KG1 (cell line): ENCODE measurements at places on chromosomes 2 and 18.

DNA sequence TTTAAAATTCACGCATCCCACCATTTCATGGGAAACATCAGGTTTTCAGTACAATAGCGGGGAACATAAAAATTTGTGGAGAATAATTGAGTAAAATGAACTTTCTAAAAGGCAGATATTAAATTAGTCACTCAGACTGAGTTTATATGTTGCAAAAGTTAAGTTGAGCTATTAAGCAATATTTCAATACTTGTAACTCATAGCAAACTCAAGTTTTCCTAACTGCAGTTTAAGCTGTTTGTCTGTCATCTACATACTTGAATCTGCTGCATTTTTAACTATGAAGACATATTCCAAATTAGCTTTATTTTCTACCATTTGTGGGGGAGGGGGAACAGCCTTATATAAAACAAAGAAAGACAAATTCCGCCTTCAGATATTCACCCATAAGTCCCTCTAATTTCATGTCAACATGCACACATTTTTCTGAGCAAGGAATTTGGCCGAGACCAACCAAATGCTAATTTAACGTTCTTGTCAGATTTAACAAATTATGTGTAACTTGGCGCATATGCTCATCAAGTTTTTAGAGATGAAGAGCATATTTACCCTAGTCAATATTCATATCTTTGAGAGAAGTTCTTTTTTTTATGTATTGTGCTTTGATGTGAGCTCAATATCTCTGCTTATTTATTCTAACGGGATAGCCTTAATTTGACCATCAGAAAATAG, 462.9 kb downstream of the TXNL1 start:
- no peak for DNase-seq

DNA sequence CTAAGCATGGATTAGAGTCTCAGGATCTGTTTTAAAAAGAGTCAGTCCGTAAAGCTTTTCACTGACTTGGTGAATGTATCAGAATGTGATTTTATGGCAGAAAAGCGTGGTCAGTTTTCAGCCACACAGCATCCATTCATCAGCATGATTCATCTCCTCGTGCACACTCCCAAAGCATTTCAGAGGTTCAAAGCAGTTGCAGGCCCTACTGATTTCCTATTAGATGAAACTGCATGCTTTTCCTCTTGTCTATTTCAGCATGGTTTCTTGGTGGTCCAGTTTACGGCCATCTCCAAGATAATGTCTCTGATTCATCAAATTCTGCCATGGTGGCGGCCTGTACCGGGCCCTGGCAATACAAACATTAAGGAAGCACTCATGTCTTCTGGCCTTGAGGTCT, 4.8 kb upstream of the PARD6G start:
- no peak for DNase-seq

- no peak for DNase-seq
Measured at GRCh38 chr2:30421604-30422443, 25.2 kb upstream of the LCLAT1 start.

DNA sequence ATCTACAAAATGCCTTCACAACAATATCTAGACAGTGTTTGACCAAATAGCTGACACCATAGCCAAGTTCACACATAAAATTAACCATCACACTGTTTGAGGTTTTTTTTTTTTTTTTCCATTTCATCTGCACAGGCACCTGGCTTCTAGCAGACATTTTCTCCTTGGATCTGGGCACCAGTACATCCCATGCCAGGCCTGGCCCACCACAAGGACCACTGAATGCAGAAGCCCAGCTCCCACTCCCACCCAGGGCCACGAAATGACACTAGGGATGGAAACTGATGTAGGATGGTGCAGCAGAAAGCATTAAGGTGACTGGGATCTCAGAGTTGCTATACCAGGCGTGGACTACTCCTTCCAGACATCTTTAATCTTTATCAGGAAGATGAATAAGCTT, 13.0 kb downstream of the TMSB10 start:
- DNase-seq = no peak

DNA sequence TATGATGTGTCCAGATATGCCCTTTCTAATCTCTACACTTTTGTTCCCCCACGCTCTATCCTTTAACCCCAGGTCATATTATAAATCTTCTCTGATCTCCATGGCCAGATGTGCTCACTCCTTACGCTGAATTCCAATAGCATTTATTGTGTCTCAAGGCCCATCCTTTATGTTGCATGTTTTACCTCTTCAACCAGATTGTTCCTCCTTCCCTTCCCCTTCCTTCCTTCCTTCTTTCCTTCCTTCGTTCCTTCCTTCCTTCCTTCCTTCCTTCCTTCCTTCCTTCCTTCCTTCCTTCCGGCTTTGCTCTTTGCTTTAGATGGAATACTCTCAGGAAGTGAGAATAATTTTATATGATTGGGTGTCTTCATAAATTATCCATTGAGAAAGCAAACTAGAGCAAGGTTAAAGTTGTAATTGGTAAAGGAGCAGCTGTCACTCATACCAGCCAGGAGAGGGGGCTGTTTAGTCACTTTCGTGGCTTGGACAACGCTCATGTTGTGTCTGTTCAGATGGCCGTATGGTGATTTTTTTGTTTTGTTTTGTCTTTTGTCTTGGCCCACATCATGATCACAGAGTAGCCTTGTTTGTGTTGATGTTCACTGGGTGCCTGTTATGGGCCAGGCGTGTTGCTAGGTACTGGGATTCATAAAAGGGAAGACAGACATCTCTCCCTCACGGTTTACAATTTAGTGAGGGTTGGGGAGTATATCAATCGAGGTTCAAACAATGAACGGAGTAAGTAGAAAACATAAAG, 68.0 kb downstream of the DAW1 start:
- no peak for DNase-seq

- DNase-seq = no peak
Measured at GRCh38 chr2:75466708-75467311, 93.9 kb downstream of the EVA1A start.

- DNase-seq = no peak
Measured at GRCh38 chr2:14533131-14533757, 99.3 kb upstream of the LRATD1 start.

- no peak for DNase-seq
Measured at GRCh38 chr2:26811791-26812694, 26.2 kb downstream of the CENPA start.

DNA sequence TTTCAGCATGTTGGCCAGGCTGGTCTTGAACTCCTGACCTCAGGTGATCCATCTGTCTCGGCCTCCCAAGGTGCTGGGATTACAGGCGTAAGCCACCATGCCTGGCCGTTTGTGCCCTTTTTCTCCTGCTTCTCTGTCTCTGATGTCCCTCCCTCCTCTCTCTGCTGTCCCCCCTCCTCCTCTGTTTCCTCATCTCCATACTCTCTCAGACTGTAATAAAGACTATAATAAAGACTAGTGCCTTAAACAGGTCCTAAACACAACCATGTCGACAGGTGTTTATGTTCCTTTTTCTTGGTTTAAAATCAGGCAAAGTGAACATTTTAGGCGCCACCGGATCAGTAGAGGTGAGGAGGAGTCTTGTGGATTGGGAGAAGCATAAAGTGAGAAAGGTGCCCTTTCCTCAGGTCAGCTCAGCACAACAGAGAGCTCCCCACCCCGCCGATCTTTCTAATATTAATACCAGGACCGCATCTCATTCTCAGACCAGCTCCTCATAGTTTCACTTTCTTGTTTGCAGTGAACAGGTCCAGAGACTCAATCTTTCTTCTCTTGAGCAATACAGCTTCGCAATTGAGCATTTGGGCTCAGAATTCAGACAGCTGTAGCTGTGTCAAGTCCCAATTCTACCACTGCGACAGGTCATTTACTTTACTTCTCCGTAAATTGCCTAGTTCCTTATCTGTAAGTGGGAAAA, 23.7 kb downstream of the TIMM21 start:
- DNase-seq = no peak

- DNase-seq = no peak
Measured at GRCh38 chr2:138137949-138138348, 173.7 kb downstream of the HNMT start.

DNA sequence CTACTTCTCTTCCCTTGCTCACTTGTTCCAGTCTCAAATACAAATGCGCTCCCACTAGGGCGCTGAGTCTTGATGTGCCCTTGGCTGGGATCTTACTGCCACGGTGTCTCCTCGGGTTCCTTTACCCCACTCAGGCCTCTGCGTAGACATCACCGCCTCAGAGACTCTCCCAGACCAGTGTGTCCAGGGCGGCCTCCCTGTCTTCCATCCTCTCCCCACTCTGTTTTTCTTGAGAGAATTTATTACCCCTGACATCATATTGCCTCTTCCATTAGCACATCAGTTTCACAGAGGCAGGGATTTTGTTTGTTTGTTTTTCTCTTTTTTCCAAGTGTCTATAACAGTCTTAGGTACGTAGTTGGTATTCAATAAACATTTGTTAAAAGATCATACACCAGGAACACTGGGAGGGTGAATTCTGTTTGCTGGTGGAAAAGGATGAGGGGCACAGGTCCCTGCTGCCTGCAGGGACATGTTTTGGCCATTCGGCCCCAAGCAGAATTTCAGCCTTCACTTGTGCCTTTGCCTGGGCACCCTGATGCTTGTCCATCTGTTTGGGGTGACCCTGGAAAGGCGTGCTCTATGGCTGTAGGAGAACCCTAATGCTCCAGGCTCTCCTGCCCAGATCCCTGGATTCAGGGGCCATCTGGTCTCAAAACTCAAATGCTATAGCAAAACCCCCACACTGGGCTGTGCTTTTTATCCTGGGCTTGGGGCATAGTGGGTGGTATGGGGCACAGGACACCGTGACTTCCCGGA, 55.0 kb downstream of the RPL37A start:
- no peak for DNase-seq

DNA sequence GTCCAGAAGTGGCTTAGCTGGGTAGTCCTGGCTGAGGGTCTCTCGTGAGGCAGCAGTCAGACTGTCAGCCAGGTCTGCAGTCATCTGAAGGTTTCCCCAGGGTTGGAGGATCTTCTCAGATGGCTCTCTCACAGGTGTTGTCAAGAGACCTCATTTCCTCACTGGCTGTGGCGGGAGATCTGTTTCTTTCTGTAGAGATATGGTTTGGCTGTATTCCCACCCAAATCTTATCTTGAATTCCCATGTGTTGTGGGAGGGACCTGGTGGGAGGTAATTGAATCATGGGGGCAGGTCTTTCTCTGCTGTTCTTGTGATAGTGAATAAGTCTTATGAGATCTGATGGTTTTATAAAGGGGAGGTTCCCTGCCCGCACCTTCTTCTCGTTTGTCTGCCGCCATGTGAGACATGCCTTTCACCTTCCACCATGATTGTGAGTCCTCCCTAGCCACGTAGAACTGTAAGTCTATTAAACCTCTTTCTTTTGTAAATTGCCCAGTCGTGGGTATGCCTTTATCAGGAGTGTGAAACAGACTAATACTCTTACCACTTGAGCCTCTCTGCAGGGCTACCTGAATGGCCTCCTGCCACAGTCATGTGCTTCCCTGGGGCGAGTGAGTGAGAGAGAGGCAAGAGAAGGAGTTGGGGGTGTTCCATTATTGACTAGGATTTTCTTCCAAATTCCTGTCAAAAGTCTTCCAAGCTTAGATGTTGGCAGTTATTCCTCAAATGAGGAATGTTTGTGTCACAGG, 23.6 kb downstream of the MALT1 start:
- DNase-seq = no peak

GRCh38 chr2:105783151-105783738, 38.5 kb downstream of the NCK2 start:
- no peak for DNase-seq

DNA sequence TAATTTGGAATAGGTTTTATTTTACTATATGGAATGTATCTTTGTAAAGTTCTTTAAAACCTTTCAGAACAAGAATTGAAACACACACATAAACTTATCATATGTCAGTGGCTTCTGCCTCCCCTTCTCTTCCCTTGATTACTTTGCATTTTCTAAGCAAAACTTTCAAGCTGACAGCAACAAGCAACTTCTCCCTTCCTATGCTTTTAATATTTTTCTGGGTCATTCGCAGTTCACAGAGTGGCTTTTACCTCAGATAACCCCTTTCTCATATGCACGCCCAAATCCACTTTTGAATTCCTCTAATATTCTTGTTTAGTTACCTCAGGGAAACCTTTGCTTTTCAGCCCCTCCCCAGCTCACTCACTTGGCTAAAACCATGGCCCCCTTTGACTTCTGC, 36.7 kb upstream of the CDC42EP3 start:
- no peak for DNase-seq

- no peak for DNase-seq
Measured at GRCh38 chr18:5738526-5738925, 156.8 kb downstream of the TMEM200C start.

DNA sequence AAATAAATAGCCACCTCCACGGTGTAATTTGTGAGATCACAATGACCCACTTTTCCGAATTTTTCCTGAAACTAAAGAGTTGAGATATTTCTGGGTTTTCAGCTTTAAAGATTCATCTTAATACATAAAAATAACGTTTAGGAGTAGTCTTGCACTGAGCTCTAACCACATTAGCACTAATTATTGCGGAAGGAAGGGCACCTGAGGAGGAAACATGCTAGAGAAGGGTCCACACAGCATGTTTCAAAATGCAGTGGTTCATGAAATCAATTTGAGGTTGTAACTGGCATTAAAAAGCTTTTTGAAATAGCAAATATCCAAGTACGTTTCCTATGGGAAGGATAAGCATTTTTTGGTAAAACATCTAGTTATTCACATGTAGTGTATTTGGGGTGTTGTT, 8.4 kb downstream of the INPP4A start:
- DNase-seq = no peak

- DNase-seq = no peak
Measured at GRCh38 chr2:165864296-165864695, 70.2 kb upstream of the GALNT3 start.

- DNase-seq = peak; percentile 59
Measured at GRCh38 chr2:200479692-200480265, 30.1 kb downstream of the KCTD18 start.

DNA sequence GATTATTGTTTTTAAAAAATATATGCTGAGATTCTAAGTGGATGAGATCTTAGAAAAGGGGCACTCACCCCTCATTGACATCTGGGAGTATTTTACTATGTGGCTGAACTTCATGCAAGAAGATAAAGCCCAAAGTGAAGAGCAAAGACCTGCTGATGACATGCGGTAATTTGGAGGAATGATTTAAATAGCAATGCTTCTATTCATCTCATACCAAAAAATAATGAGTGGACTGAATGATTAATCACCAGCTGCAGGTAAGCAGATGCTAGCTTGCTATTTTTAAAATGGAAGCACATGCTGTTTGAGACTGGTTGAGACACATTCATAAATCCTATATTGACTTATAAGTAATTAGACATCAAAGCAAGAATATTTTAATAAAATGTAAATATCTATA, 12.7 kb upstream of the CDK15 start:
- DNase-seq = no peak

DNA sequence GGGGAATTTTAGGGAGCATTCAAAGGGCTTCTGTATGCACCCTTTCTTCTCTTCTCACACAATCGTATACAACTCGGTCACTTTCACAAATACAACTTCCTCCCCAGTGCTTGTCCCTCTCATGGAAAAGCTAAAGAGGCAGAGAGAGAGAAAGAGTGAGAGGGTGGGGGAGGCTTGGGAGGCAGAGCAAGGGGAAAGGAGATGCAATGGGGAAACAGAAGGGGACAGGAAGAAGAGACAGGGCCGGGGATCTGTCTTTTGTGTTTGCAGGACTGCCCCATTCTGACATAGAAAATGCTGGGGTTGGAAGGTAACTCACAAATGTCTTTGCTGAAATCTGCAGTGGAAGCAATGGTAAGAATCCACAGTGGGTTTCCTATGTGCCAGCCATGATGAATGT, 2.1 kb upstream of the MC2R start:
- DNase-seq = no peak
